ENCODE measurements at places on chromosomes 2 and 18.

- no peak for DNase-seq
These were observed 1.9 kb downstream of the TANC1 start for GRCh38 chr2:158970241-158970751.

DNA sequence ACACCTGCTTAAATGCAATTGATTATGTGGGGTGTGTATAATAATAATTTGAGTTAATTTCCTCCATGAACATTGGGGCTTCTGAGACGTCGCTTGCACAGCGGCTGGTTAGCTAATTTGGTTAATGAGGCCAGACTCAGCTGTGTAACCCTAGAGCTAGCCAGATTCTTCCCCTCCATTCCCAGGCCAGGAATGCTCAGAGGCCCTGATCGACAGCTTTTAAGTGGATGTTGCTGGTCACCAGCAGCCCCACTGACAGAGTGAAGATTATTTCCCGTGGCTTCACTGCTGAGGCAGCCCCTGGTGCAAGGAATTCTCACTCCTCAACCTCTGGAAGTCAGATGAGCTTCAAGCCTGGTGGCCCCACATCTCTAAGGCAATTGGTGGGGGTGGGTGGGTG lies 12.4 kb upstream of the EPAS1 start:
- no peak for DNase-seq

- DNase-seq, result no peak
These were observed 26.6 kb upstream of the SPRED2 start for GRCh38 chr2:65458999-65459398.

- DNase-seq, result no peak
These were observed 206.6 kb upstream of the KLHL29 start for GRCh38 chr2:23178396-23178795.

DNA sequence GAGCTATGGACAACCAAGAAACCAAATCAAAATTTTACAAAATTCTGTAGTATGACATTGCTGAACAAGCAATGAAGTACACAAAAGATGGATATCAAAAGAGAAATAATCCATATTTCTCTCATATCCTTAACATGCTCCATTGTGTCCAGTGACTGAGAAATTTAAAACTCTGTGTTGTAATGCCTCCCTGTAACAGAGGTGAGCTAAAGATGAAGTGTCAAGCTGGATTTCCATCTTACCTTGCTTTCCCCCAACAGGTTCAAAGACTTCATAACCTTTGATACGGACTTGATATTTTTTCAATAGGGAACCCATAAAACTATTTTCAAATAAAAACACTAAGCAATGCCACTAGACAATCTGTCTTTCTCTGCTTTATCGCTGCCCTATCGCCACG lies 95.7 kb upstream of the SERTAD2 start:
- DNase-seq, result no peak

DNA sequence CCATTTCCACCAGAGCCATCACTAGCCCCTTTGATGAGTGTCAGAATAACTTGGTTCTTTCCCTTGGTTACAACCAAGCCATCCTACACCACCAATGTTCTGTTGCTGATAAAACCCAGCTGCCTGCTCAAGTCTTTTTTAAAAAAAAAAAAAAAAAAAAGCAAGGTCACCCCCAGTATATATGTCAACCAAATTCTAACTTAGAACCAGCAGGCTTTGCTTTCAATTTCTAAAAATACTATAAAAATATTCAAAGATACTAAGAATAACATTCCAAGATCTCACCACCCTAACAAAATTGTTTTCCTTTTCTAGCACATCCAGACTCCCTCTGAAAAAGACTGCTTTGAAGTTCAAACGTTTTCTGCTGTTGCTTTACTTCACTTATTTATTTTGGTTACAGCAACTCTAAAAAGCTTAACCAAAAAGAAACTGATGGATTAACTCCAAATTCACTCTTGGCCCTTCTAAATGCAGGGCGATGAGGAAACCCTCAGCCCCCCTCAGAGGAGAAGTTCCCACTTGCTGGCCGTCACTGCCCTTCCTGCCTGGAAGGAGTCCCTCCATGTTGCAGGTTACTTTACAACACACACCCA lies 10.9 kb downstream of the UXS1 start:
- DNase-seq, result no peak

- no peak for DNase-seq
These were observed 120.1 kb downstream of the KCNF1 start for GRCh38 chr2:11031876-11032275.

DNA sequence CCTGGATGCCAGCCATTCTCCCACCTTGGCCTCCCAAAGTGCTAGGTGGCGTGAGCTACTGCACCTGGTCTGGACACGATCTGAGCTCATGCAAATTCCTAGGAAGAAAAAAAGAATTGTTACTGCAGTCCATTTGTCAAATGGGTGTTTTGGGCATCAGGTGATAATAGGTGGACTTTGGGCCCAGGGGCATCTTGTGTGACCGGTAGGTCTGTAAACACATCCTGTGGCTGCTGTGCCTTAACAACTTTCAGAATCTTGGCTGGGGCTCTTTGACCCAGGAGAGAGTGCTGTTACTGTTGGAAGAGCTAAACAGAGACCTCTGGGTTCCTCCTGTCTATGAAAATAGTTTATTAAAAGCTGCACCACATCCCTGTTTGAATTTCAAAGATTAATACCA lies 34.9 kb upstream of the TFCP2L1 start:
- no peak for DNase-seq

GRCh38 chr2:175247159-175247558 lies 65.6 kb upstream of the ATP5MC3 start:
- no peak for DNase-seq

DNA sequence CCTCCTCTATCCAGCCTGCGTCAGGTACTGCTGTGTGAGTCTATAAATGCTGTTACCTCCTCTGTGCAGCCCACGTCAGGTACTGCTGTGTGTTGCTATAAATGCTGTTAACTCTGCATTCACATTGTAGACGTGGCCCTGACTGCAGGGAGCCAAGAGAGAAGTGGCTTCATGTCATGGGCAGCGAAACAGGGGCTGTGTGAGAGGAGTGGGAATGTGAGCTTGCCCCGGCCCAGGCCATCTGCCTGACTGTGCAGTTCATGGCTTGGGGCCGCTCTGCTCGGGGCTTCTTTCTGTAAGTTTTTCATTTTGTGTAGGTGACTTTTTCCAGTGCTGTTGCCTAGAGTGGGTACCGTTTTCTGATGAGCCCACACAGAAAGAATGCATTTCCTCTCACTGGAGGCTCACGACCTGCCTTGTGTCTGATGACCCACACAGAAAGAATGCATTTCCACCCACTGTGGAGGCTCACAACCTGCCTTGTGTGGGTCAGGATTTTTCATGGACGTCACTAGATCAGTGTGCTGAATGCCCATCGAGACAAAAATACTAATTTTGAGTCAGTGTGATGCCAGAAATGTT lies 104.5 kb downstream of the SNTG2 start:
- DNase-seq, result no peak

GRCh38 chr2:69833752-69834151 lies 4.3 kb downstream of the GMCL1 start:
- no peak for DNase-seq

- DNase-seq, result no peak
These were observed 136.4 kb upstream of the CELF4 start for GRCh38 chr18:37701967-37702366.

GRCh38 chr2:115609978-115610377 lies 1167.5 kb downstream of the DPP10 start:
- DNase-seq, result no peak

- no peak for DNase-seq
These were observed 254.1 kb upstream of the SYT4 start for GRCh38 chr18:43531438-43531837.

DNA sequence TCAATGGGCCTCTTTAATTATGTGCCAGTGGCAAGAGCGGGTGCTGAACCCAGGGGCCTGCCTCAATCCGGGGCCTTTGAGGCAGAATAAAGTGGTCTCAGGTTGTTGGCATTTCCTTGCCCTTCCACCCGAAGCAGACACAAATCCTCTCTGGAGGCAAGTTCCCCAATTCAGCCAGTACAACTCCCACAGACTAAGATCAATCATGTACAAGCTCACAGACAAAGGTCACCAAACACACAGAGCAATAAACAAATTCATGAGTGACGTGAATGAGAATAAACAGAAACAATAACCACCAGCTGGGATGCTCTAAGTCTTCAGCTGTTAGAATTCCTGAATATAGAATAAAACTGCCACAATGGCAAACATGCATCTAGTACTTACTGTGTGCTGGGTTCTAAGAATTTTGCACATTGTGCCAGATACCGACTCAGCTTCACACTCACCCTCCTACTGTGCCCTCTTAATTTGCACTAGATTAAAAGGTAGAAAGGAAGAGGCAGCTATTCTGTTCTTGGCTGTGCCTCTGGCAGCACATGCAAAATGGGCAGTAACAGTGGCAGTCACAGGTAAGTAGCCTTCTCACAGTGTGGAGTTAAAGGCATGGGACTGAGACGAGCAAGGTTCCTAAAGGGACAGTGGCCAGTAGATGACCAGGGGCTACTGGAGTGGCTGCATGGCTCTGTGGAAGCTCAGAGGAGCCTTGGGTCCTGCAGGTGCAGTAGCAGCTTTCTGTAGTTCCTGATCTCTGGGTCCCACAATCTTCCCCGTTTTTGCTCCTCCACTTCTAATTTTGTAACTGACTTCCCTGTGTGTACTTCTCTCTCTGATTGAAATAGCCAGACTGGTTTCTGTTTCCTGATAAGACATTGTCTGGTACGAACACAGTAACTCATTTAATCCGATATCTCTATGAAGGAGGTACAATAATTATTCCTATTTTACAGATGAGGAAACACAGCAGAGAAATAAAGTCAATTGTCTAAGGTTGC lies 34.6 kb upstream of the IL1B start:
- no peak for DNase-seq

DNA sequence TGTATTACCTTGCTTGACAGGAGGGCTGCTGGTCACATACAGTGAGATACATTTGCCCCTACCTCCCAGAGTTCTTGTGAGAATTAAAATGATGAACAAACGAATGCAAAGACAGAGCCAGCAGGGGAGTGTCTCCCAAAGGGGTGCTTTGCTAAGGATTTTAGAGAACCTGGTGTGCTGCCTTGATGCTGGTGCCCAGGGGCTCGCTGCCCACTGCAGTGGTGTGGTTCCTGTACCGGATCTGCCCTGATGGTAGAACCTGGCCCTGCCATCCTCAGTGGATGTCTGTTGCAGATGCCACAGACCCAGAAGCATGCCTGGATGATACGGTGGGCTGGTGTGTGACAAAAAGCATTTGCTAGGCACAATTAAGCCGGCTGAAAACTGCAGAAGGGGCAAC lies 414.8 kb upstream of the HS6ST1 start:
- no peak for DNase-seq

DNA sequence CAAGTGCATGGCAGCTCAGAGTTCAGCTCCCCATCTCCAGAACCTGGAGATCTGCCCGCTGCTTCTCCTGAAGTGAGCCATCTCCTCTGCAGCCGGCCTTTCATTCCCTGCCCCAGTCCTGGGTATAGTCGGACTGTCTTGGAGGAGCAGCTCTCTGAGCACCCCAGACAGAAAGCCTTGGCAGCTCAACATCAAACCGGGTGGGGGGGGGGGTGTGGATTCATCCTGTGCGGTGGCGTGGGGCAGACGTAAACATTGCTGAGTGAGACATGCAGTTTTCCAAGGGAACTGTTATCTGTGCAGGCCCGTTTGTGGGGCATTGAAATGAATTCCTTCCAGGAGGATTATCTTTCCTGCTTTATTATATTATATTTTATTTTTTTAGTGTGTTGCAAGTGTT lies 125.9 kb upstream of the MYCN start:
- no peak for DNase-seq

DNA sequence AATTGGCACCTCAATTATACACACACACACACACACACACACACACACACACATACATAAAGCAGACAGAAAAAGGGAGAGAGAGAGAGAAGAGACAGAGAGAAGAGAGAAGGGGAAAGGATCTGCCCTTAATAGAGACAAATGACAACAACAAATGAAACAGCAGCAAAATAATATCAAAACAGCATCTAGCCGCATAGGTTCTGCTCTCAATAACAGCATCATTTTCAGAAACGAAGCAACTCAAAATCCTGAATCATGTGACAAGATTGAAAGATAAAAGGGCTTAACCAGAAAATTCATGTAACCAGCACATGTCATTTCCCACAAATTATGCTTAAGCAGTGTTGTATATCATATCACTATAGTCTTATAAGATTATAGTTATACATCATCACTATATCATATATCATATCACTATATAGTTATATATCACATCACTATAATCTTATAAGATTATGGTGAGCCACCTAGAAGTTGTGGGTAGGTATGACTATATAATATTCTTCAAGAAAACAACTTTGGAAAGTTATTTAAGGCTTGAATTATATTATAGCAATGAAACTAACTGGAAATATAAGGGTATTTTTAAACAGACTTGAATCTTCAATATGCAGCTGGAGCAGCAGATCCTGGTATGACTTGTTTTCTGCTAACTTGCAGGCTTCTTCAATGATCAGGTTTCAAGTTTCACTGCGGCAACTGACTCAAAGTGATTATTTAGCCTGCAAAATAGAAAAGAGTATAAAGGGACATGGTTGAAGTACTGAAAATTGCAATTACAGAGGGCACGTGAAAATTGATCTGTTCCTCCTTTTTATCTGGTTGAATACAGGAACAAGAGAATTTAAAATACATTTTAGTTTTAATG lies 16.1 kb upstream of the VPS54 start:
- no peak for DNase-seq

- DNase-seq, result no peak
These were observed 22.6 kb upstream of the USP34 start for GRCh38 chr2:61493523-61493942.
